ENCODE measurements at places on chromosomes 4 and X.

- DNase-seq = no peak
These were observed 24.2 kb downstream of the NKX1-1 start for GRCh38 chr4:1381944-1382541.

GRCh38 chr4:94947681-94948108 is 189.9 kb downstream of the BMPR1B start:
- no peak for DNase-seq

- no peak for DNase-seq
These were observed 43.7 kb upstream of the MAOA start for GRCh38 chrX:43612400-43612799.

GRCh38 chrX:13119386-13119785 is 75.0 kb upstream of the FAM9C start:
- DNase-seq = no peak

DNA sequence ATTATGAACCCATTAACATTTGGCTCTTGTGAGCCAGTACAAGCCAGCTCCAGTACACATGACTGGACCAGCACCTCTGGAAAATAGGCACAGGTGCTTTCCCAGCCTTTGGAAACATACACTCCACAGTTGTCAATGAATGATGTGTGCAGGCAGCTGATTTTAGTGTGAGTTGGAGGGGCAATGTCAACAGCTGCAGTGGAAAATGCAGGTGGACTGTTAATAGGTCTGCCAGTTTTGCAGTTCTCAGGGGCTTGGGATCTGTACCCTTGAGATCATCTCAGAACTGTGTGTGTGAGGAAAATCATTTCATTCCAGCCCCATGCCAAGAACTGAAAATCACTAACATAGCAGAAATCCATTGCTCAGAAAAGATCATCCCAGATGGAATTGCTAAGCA is 81.7 kb upstream of the CHRDL1 start:
- no peak for DNase-seq

DNA sequence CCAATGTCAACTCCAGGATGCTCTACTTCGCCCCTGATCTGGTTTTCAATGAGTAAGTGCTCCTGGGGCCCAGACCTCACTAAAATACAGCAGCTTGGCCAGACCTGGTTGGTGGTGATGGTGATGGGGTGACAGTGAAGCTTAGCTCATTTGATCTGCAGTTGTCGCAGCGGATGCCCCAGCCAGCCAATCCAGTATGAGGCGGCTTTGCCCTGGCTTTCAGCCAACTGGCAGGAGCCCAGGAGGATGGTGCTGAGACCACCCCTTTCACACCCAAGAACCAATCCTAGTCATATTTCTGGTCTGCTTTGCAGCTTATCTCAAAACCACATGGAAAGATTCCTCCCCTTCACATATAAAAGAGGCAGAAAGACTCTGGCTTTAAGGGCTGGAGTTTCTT is 173.8 kb downstream of the AR start:
- no peak for DNase-seq

GRCh38 chr4:40288566-40288965 is 46.6 kb upstream of the CHRNA9 start:
- no peak for DNase-seq

DNA sequence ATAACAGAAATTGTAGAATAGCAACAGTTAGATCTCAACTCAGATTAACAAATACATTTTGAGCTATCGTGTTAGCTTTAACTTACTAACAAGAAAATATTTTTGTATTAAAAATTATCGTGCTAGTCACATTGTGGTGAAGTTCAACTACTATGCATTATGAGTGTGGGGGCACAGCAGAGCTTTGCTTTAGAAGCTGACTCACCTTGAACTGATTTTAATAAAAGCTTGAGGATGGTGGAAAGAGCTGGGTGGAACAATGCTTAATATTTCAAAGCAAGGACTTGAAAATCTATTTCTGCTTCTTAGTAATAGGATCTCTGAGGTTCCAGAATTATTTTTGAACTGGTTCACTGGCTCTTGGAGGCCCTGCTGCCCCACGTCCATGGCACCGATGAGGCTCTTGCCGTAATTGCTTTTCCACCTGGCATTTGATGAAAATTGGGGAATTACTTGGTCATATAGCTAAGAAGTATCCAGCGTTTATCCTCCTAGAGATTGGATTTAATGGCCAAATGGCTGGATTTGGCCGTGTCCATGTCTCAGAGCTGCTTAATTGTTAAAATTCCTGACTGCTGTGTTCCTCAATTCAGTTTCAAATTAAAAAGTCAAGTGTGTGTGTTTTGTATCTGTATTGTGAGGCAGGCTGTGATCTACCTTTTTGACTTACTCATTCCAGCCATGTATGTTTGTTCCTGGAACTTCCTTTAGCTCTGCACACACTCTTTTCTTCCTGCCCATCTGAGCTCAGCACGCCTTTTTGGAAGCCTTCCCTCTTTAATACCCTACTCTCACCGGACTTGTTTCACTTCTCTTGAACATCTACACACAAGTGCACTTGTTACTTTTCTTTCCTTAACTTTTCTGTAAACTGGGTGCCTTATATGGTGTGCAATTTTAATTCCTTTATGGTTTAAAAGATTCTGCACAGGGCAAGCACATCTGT is 66.6 kb upstream of the LIMCH1 start:
- no peak for DNase-seq

- no peak for DNase-seq
These were observed 31.5 kb downstream of the PRPS1 start for GRCh38 chrX:107659768-107660167.

GRCh38 chrX:81168391-81168790 is 33.3 kb downstream of the HMGN5 start:
- no peak for DNase-seq

DNA sequence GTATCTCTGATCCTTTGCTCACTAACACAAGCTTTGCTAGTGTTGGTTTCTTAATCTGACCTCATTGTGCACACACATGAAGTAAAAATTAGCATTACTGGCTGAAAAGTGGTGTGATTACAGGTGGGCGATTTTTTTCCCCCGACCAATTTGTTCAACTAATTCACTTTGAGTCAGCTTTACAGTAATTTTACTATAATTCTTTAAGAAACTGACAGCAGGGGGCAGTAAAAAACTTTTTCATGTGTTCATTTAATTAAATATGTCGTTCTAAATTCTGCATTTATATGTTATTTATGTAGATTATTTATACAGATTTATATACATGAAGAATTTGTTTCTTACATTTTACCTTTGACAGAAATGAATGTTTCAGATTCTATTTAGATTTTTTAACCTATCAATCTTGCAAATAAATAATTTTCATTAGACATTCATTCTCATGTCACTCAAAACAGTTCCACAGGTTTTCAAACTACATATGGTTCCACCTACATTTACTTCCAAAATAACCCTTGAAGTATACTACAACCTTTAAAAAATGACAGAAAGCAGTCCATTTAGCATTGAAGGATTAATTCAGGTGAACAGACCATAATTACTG is 17.5 kb downstream of the PALLD start:
- no peak for DNase-seq

GRCh38 chr4:8829584-8829983 is 42.1 kb downstream of the HMX1 start:
- no peak for DNase-seq

Data from activated T-helper 1 cell treated with Interleukin-2 at 50 U/mL for 16 hours (primary cell).